ENCODE measurements at places on chromosomes 7 and 10.

- DNase-seq = peak; percentile 37
These were observed 44.6 kb upstream of the DLG5 start for GRCh38 chr10:77970869-77971803.

GRCh38 chr7:28078036-28078901 is 102.3 kb downstream of the JAZF1 start:
- DNase-seq = no peak

GRCh38 chr10:91552274-91553095 is 80.4 kb downstream of the PPP1R3C start:
- DNase-seq = no peak

- no peak for DNase-seq
These were observed 24.1 kb upstream of the SLK start for GRCh38 chr10:103942866-103943265.

DNA sequence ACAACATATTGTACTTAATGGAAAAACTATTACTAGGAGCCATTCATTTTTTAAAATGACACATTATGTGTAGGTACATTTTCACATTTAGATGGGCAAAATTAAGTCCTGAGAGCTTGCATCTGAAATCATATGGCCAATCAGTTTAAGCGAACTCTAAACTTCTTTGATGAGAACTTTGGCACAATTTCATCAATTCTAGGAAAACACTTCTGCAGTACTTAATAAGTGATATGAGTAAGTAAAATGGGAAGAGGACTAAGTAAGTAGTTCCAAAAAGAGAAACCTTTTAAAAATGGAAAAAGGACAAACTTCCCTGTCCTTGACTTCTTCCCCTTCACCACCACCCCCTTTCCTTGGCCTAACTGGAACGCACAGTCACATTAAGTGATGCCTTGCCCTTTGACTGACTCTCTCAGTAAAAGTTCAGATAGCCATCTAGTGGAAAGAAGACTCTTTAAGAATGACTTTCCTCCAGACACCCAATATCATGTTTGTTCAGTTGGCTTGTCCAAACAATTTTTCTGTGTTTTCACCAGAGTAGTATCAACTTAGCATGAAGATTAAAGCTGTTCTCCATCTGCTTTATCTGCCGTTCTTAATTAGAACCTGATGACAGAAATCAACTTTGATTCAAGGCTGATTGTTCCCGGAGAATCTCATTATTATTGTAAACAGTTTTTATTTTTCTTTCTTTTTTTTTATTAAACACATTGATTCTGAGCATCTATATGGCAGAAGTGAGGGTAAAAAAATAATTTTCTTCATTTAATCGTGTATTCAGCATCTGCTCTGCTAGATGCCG is 45.1 kb downstream of the CNNM2 start:
- no peak for DNase-seq

GRCh38 chr7:91694351-91694841 is 186.1 kb downstream of the MTERF1 start:
- no peak for DNase-seq

GRCh38 chr10:118584181-118584954 is 11.1 kb downstream of the PRLHR start:
- DNase-seq = peak; percentile 68

- no peak for DNase-seq
These were observed 104.2 kb downstream of the CTTNBP2 start for GRCh38 chr7:117769085-117769484.

- no peak for DNase-seq
These were observed 24.7 kb downstream of the ADCYAP1R1 start for GRCh38 chr7:31076641-31077310.

GRCh38 chr7:66913118-66914037 is 7.6 kb upstream of the TMEM248 start:
- no peak for DNase-seq

DNA sequence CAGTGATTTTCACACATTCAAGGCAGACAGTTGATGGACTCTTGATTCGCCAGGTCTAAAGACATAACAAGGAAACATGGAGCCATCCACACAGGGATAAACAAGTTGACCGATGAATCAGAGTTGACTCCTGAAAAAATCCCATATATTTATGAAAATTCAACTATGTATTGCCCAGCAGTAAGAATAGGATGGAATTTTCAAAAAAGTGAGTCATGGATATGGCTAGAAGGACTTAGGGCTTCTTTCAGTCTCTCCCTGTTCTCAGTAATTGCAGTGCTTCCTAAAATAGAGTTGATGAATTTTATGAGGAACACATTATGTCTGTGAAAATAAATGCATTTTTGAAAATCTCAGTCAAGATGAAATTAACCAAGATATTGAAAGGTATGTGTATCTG is 301.2 kb downstream of the PLXDC2 start:
- DNase-seq = no peak

DNA sequence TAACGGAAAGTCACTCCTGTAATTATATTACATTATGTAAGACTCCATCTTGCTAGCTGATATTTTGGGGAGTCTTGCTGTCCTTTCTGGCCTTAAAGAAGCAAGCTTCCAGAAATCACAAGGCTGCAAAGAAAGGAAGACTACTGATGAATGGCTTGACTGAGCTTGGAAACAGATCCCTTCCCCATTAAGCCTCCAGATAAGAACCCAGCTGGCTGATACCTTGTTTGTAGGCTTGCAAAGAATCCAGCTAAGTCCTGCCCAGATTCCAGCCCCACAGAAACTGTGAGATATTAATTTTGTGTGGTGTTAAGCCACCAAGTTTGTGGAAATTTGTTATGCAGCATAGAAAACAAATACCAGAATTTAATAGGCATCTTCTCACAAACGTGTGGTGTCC is 49.9 kb upstream of the TMEM106B start:
- DNase-seq = no peak

DNA sequence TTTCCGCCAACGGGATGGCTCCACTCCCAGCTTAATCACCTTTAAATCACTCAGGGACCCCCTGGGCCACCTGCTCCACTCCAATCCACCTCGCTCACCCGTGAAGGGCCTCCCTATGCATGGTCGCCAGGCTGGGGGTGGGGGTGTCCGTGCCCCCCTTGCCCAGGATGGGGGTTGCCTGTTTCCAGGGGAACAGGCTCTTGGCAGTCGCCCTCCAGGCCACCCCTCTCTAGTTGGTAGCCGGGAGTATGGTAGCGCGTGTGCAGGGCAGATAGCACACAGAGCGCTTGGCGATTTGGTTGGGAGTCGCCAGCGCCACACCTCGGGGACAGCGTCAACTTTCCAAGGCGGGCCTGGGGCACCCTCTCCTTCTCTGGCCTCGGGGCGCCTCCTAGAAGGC is 134.9 kb upstream of the ZNF92 start:
- no peak for DNase-seq

GRCh38 chr10:70809726-70810125 is 6.0 kb upstream of the SGPL1 start:
- DNase-seq = no peak

GRCh38 chr10:49542353-49542752 is 3.4 kb upstream of the ERCC6 start:
- DNase-seq = no peak

DNA sequence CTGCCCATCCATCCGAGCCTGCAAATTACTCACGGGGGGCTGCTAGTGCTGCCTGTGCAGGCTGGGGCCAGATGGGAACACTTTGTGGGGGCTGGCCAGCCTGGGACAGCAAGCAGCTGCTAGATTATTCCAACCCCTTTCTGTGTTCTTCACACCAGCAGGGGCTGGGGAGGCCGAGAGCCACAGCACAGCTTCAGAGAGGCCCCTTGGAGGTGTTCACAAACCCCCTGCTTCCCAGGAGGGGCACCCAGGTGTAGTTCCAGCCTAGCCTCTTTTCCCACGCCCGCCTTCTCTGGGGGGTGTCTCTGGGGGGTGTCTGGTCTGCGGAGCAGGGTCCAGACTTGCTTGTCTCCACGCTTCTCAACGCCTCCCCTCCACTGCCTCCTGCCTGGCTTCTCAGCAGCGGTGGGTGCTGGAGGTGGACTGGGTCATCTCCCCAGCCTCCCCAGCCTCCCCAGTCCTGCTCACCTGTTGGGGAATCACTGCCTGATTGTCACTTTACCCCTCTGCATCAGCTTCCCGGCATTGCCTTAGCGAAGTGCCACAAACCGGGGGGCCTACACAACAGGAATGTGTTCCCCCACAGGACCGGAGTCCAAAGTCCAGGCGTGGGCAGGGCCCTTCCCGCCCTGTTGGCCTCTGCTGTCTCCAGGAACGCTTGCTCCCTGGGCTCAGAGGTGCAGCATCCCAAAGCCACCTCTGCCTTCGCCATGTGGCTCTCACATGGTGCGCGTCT is 74.0 kb upstream of the EN2 start:
- no peak for DNase-seq

DNA sequence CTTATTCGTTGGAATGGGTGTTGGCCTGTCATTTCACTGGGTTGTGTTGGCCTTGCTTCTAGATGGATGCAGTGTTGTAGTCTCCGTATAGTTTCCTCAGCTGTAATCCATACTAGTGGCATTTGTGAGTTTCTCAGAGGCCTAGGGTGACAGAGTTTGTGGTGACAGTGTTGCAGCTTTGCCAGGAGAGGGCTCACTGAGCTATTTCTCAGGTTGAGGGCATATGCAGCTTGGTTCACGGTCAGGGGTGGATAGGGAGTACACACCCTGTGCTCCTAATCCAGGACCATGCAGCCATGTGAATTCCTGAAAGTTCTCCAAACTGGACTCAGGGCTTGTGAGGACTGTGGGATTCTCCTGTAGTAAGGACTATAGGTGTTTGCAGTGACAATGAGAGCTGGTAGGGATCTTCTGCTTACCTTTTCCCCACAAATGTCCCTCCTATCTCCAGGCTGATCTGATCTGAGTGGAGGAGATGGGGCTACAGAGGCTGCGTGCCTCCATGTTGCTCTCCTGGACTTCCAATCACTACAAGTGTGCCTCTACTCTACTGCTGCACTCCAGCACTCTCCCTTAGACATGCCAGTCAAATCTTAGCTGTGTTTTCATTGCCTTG is 229.0 kb downstream of the STK31 start:
- DNase-seq = peak; percentile 33

- DNase-seq = no peak
These were observed 89.5 kb downstream of the FAM53B start for GRCh38 chr10:124654686-124655085.

GRCh38 chr10:90912174-90912573 is 8.7 kb downstream of the ANKRD1 start:
- DNase-seq = no peak

GRCh38 chr10:13700473-13701144 is 113.8 kb downstream of the PRPF18 start:
- DNase-seq = no peak

- no peak for DNase-seq
These were observed 52.0 kb upstream of the NPTX2 start for GRCh38 chr7:98565103-98565502.

- DNase-seq = no peak
These were observed 97.5 kb downstream of the MICALL2 start for GRCh38 chr7:1361756-1362125.

DNA sequence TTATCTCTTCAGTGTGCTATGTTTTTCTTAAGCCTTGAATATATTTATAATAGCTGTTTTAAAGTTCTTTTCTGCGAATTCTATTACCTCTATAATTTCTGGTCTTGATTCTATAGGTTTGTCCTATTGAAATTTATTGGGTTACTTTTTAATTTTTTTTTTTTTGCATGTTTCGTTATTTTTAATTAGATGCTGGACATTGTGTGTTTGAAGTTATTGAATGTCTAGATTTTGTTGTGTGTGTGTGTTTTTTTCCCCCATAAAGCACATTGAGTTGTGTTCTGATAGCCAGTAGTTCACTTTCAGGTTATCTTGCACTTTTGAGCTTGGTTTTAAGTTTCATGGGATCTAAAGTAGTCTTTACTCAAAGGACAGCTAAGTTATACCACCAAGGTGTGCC is 394.9 kb downstream of the RPS24 start:
- no peak for DNase-seq

GRCh38 chr10:50470345-50470744 is 153.4 kb downstream of the SGMS1 start:
- DNase-seq = no peak

Data from HS-5 (cell line).